SK-N-MC (cell line): ENCODE measurements at places on chromosomes 7 and 10.

GRCh38 chr7:50206453-50207250 is 97.9 kb upstream of the IKZF1 start:
- DNase-seq = no peak

- DNase-seq = no peak
These were observed 45.1 kb downstream of the CHN2 start for GRCh38 chr7:29239638-29240037.

DNA sequence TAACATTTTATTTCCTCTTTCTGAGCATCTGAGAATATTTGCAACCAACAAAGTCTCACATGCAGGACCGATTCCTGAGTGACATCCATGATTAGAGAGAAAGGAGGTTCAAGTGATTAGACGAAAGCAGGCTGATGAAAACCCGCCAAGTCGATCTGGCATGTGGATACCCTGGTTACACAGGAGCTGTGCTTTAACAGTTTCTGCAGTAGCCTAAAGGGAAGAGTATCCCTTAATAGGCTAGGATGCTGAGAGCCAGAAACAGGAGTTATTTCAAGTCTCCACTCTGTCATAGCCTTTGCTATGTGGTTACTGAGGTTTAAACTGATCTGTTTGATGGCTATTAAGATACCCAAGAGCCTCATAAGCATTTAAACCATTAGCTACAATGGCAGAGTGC is 82.5 kb downstream of the PRKCQ start:
- no peak for DNase-seq

DNA sequence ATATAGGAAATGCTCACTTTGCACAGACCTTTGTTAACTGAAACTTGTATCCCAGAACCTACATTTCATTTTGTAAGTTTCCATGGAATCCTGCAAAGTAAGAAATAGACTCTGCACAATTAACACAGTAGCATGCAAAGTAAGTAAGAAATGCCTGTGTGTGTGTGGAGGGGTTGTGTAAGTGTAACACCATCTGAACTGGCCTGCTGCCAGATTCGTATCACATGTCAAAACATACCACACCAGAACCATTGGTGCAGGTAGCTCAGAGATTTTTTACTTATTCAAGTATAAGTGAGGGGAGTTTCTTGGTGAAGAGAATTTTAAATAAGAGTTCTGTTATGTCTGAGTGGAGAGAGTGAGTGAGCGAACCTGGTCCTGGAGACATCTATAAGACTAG is 17.9 kb upstream of the DDX21 start:
- DNase-seq = no peak

DNA sequence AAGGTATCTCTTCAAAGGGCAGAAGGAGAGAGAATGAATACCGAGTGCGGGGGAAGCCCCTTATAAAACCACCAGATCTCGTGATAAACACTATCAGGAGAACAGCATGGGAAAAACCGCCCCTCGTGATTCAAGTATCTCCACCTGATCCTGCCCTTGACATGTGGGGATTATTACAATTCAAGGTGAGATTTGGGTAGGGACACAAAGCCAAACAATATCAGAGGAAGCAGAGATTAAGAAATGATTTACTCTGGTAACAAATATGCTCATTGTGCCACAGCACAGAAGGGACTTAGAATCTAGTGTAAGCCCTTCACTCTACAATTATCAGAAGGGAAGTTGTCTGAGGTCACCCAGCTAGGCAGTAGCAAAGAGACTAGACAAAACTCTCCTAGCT is 40.1 kb upstream of the ZNRF2 start:
- DNase-seq = no peak

- no peak for DNase-seq
These were observed 31.6 kb downstream of the ST7 start for GRCh38 chr7:116984917-116985316.
